AG09319 (cell line): ENCODE measurements at places on chromosomes 5 and 9.

- peak; percentile 14 for DNase-seq
Observed at GRCh38 chr9:12681620-12682019, 11.6 kb upstream of the TYRP1 start.

DNA sequence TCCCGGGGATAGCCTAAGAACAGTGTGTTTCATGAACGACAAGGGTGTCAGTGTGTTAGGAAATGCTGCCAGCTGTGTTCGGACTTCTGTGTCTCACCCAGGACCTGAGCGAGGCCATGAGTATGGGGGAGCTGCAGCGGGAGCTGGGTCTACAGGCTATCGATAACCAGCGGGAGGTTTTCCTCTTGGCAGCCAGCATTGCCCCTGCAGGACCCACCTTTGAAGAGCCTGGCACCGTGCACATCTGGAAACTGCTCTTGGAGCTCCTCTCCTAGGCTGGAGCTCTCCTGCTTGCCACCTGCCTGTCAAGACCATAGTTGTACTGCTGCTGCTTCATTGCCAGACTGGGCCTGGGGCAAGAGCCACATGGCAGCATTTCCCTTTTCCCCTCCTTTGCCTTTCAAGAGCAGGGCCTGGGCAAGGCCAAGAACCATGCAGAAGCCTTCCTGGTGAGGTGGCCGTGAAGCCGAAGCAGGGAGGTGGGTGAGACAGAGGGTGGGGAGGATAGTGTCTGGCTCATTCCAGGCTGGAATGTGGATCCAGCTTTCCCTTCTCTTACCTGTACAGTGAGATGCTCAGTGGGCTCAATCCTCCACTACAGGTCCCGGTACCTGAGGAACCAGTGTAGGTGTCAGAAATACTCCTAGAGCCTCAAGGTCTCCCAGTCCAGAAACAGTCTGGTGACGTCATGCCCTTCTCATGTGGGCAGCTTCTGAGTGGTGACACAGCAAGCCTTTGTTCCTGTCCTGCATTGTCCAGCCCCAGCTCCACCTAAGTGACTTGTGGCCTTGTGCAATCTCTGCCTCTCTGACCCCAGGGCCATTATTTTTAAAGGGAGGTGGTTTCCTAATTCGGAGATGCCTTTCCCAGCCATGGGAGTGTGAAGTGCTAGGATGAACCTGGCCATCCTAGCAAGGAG lies 6.6 kb downstream of the ARL10 start:
- DNase-seq: no peak

DNA sequence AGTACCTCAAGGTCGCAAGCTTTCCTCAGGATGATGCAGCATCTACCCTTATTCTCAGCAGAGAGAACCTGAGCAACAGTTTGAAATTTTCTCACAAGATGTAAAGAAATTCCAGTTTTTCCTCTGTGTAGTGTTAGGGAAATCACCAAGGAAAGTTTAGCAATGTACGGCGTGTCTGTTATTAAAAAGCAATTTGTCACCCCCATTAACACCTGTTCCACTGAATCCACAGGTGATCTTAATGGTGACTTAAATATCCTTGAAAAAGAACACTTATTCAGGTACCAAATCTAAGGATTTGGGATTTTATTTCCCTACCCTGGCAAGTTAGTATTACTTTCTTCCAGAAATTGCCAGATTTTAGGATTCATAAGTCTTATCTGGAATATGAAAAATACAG lies 77.9 kb upstream of the ATP10B start:
- DNase-seq: no peak

DNA sequence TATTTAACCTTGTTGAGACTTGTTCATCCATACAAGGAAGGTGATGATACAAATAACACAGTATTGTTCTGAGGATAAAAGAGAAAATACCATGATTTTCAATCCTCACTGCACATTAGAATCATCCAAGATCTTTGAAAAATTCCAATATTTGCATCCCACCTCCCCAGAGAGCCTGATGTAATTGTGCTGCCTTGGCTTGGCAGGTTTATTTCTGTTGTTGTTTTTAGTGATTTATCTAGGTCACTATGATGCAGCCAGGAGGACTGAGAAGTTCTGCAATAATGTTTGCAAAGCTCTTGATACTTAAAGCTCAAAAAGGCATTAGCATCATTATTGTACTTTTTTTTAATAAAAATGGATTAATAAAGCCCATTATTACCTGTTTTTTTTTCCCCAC lies 67.0 kb upstream of the NMUR2 start:
- no peak for DNase-seq

DNA sequence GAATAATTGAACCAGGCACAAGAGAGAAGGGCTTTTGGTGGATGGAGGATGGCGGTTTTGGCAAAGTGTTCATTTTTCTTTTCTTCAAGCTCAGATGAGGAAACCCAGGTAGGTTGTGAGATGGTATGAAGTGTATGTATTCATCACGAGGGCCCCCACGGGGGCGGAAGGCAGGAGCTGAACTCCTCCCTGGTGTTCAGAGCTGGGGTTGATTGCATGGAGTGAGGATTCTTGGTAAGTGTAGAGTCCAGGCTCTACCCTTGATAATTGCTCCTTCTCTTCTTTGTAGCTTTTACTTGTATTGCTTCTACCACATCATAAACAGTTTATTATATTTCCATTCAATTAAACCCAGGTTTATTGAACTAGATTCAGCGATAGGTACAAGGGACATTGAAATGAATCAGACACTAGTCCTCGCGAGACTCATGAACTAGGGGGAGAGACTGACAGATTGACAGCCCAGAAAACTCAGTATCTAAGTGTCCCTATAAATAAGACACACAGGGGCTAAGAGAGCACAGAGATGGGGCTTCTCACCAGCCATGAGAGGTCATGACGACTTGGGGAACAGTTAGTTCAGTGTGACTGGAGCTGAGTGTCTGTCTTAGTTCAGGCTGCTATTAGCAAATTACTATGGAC lies 116.7 kb upstream of the KLF4 start:
- DNase-seq: no peak
